HT-29 (cell line): ENCODE measurements at places on chromosomes 7 and 10.

- DNase-seq, result no peak
Measured at GRCh38 chr10:8105932-8106331, 51.4 kb downstream of the GATA3 start.

DNA sequence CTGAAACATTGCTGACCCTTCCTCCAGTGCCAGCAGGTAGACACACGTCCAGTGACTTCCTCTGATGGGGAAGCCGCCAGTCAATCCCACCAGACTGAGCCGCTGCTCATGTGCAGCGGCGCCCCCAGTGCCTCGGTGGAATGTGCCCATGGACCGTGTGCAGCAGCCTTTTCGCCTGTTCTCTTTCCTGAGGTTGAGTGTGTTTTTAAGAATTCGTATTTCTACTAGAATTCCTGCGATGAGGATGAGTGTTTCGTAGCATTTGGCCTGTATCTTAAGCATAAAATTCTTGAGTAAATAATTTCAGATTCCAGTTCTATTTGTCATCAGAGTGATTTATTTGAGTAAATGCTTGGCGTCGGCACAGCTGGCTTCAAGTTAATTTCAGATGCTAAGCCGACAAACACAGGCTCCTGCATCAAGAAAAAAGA, 35.4 kb downstream of the BNIP3 start:
- peak; percentile 29 for DNase-seq

DNA sequence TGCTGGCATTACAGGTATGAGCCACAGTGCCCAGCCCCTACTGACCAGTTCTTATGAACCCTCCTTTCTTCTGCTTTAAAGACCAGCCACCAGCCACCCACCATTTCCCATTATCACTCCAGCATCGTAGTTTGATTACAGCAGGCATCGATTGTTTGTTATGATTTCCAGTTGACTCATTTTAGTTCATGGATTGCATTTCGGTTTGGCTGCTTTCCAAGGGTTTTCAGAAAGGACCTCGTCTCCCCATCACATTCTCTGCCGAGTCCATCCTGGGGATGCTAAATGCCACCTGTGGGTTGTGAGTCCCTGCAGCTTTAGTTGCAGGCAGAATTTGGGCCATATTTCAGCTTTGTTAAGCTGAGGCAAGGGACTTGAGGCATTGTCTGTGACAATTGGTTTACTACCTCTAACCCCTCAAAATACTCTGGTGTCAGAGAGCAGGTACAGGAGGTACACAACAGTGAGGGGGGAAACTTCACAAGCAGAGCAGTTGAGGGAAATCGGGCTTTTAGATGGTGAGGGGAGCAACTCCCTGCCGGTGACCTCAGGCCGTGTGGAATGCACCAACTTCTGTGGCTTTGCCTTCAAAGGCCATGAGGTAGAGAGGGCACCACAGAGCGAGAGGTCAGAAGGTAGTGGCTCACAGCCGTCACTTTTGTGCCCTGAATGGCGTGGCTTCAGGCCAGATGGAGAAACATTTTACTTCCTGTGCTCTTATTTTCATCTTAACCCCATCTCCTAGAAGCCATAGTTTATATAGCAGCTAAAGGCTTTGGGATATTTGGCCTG, 203.8 kb downstream of the CCDC3 start:
- no peak for DNase-seq

DNA sequence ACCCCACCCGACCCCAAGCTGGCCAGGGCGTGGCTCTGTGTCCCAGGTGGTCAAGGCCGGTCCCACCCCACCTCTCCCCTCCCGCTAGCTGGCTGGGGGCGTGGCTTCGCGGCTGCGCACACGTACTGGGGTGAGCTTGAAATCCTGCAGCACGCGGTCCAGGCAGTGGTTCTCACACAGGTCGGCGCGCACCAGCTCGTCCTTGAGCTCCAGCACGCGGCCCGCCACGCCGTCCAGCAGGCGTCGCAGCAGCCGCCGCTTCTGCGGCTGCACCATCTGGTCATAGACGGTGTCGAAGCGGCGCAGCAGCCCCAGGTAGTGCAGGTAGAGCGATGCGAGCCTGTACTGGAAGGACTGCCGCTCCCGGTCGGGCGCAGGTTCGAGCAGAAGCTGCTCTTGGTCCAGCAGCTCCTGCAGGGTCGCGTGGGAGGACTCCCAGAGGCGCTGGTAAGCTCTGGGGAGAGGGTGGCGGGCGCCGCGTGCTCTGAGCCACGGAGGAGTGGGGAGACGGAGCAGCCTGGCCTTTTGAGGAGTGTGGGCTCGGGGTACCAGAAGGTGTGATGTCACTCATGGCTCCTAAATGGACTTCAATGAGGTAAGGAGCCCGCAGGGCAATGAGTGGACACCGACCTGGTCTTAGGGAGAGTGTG, 5.8 kb downstream of the H2BK1 start:
- no peak for DNase-seq

GRCh38 chr10:49652421-49653272, 26.8 kb upstream of the C10orf53 start:
- DNase-seq, result no peak

DNA sequence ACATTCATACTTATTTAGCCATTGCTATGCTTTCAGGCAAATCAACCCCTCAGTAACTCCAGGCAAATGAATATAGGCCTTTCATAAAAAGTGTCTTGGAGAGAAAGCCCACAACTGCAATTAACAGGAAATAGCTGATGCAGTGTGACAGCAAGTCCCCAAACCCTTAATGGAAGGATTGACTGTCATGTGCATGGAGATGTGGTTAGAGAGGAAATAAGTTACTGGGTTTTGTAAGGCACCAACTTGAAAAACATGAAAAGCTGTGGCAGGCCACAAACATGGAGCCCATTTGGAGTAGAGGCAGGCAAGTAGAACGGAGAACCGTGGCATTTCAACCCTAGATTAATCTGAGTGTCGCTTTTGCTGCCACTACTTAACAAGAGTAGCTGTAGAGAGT, 549.4 kb upstream of the C7orf33 start:
- DNase-seq, result no peak

DNA sequence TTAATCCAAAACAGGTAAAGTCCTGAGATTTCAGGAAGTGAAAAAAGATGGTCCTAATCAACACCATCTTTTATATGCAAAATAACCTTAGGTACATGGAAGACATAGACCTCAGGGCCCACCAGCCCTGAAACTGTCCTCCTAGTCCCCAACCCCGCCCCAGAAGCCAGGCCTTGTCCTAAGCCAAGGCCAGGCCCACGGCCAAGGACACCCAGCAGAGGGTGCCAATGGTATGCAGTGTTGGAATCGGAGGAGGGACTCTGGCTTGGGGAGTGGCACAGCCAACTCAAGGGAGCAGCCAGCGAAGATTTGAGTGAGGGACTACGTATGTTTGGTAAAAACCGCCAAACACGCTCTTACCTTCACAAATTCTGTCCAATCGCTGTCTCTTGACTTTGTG, 96.7 kb downstream of the ZRANB1 start:
- DNase-seq, result no peak

GRCh38 chr7:1076184-1077072, 11.5 kb upstream of the GPER1 start:
- peak; percentile 29 for DNase-seq
